NCI-H524 (cell line): ENCODE measurements at places on chromosomes 11 and 22.

DNA sequence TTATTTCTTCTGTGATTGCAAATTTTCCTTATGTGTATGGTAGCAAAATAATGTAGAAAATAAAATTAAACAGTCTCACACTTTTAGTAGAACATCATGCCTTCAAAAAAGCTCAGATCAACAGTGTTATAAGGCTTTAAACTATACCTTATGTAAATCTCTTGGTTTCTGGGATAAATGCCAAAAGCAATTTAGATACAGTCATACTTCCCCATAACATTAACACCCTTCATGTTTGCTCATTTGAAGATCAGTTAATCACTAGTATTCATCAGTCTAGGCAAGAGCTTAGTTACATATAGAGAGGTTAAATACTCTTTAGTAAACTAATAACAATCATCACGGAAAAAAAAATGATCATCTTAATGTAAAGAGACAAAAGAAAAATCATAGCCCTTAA is 421.8 kb upstream of the ANO3 start:
- no peak for DNase-seq

- DNase-seq = no peak
Measured at GRCh38 chr11:77063407-77063806, 3.4 kb upstream of the CAPN5 start.

DNA sequence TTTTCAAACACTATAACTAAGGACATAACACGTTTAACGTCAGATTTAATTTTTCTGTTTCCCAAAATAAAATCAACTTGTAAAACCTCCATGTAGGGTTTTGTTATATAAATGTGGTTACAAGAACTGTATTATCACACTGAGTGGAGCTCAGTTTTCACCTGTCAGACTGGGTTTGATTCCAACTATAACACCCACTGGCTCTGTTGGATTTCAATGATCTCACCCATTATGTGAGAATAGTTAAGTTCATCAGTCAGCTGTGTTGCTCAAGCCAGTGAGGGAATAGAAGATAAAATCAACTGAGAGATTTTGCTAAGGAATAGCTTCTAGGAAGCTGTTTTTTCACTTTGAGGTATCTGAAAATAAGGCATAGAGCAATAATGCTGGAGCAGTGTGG is 5.1 kb upstream of the OR52R1 start:
- DNase-seq = no peak

DNA sequence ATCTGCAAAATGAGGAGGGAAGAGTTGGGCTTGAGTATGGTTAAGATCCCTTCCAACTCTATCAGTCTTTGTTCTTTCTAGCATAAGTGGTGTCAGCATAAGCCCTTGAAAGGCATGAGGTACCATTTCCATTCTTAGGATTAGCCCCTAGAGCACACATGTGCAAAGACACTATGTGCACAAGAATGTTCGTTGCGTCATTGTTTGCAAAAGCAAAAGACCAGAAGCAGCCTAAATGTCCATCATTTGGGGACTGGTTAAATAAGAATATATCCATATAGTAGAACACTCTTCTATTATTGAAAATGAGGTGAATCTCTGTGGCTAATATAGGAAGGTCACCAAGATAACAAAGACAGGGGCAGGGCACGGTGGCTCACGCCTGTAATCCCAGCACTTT is 10.0 kb upstream of the KCTD14 start:
- no peak for DNase-seq

DNA sequence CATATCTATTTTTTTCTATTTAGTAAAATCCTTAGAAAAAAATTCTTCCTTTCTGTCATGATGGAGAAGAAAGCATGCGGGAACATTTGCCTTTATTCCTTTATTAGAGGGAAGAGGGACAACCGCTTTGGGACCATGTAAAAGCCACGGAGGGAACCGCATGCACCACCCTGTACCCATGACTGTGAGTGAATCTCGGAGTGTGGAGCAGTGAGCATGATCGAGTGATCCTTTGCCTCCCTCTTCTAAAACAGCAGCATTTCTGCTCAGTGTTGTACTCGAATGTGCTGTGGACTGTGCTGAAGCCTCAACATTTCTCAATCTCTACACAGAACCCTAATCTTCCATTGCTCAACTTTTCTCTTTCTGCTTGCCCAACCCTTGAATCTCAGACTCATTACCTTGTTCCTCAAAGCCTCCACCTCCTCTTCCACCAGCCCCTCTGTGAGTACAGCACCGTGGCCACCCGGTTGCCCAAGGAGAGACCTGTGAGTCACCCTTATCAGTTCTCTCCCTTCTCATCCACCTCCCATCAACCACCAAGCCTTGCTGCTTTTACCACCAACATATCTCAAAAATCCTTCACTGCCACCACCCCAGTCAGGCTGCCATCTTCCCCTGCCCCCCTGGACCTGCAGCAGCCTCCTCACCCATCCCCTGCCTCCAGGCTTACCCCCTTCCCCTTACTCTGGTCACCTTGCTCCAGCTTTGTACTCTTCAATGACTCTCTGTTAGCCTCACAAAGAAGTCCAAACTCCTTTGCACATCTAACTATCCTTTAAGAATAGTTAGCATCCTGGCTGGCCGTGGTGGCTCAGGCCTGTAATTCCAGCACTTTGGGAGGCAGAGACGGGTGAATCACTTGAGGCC is 103.1 kb downstream of the NAT10 start:
- no peak for DNase-seq

- no peak for DNase-seq
Measured at GRCh38 chr11:24543771-24544170, 46.9 kb downstream of the LUZP2 start.

GRCh38 chr11:121485216-121485615 is 32.4 kb upstream of the SORL1-AS1 start:
- DNase-seq = no peak

DNA sequence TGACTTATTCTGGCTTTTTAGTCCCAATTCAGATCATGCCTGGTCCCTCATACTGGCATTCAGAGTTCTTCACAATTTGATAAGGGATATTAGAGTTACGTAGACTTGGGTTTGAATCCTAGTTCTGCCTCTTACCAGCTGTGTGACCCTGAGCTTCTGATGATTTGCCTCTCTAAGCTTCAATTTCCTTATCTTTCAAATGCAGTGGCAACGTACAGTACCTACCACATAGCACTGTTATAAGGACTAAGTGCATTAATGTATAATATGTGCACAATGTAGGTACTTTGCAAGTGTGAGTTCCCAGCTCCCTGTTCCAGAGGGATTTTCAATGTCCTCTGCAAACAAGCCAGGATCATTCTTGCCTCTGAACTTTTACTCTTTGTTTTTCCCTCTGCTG is 7.3 kb downstream of the RHOG start:
- no peak for DNase-seq

GRCh38 chr11:26987731-26988130 is 6.2 kb upstream of the FIBIN start:
- no peak for DNase-seq

- DNase-seq = no peak
Measured at GRCh38 chr22:28052825-28053269, 133.8 kb upstream of the PITPNB start.

DNA sequence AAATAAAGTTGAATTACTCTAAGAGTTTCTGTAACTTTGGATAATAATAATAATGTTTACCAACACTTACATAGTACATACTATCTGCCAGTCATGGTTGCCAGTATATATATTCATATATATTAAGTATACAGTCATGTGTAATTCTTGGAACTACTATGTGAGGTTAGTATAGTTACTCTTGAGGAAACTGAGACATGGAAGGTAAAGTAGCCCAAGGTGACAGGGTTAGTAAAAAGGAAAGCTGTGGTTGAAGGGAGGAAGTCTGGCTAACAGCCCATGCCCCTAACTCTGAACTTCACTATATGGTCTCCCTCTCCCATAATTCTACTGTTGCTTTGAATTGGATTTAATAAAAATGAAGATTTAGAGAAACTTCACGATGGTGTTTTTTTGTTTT is 24.9 kb downstream of the FDX1 start:
- no peak for DNase-seq

DNA sequence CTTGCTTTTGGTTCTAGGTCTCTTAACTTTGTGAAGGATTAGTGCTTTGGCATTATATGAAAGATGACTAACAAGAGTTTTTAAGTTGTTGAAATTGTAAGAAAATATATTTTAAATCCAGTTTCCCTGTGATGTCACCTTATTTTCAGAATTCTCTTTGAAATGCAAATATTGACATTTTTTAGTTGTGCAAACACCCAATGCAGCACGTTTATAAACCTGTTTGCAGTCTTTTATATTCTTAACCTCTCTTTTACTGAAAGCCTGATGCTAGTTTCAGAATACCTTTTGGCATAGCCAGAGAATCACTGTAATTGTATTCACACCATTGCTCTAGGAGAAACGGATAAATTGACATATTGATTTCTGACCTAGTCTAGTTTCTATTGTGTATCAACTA is 42.8 kb upstream of the SLC37A2 start:
- no peak for DNase-seq

DNA sequence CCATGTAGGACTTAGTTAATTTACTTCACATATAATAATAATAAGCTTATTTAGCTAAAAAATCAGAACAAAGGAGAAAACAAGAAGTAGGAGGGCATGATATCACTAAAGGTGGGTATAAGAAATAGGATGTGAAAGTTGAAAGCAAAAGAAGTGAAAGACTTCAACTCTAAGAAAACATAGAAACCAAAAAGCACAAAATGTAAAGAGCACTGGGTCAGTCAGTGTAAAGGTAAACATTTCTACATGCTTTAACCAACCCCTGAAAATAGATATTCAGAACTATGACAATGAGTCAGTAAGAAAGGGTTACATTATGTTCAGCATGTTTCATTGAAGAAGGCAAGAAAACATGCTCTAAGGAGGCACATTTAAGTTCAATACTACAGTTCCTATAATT is 298.8 kb downstream of the SWAP70 start:
- no peak for DNase-seq

DNA sequence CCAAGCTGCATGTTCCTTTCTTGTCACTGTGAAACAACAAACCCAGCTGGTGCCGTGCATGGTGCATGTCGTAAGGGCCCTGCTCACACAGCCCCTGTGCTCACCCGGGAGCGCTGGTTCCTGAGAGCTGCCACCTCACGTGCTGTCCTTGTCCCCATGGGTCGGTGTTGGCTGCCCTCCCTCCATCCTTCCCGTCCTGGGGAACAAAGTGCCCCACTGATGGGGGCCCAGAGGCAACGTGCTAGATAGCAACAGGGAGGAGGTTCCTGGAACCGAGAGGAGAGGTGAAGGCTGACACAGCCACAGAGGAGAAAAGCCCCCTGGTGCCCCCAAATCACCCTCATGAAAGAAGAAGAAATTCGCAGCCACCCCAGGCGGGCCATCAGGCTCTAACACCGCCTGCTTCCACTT is 56.6 kb upstream of the SLC22A12 start:
- no peak for DNase-seq

DNA sequence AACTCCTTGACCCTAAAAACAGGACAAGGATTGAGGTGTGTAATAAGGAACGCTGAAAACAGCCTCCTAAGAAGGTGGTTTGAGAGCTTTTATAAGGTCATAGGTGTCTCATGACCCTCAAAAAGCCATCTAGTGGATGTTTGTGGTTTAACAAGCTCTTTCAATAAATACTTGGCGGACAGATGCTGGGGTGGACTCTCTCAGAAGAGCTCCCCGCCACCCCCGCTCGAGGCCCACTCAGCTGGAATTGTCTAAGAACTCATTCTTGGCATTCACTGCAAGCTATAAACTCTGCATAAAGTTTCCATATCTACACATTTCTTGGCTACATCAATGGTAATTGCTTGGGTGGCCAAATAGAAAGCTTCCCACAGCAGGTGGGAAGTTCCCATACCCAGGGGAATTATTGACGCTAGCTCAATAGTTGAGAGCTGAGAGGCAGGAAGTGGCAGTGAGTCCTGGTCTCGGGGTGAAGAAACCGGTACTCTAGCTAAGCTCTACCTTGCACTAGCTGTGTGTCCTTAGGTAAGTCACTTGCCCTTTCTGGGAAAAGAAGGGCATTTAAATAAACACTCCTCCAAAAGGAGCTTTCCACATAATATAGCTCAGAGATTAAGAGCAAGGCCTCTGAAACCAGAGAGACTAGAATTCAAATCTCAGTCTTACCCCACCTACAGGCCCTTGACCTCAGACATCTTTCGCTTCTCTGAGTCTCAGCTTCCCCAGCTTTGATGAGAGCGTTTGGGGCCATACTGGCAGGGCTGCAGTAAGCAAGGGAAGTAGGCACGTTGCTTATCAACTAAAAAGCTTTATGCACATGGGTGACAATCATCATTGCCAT is 6.4 kb downstream of the MS4A15 start:
- peak; percentile 15 for DNase-seq

DNA sequence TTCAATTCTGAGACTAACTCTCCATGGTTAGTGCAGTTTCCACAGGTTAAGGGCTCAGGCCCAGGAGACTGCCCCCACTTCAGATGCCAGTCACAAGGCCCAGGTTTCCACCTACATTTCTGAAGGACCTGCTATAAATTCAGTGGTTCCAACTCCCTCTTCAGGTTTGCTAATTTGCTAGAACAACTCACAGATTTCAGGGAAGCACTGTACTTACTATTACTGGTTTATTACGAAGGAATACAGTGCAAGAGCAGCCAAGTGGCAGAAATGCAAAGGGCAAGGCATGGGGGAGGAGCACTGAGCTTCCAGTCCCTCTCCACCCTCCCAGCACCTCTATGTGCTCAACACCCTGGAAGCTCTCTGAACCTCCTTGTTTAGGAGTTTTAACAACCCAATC is 39.3 kb upstream of the SPON1 start:
- DNase-seq = no peak
